T-helper 1 cell treated with Interleukin-12 subunit alpha and Interleukin-12 subunit beta and Interleukin-4 antibody, amounts not matched to agents 30 ng/mL and 1 ng/mL, for 36 hours (primary cell): ENCODE measurements at places on chromosomes 3 and 15. TPM values are rescaled to one million over a fixed set of nuclear protein-coding genes. Genes with fewer than 3 reads are reported as not detected.

The WDR6 gene
- 148 and 151 TPM in 2 replicates for total RNA-seq

The CHST2 gene
- 6.0 and 6.7 TPM in 2 replicates for total RNA-seq

The GANC gene
- total RNA-seq, result 24.3 and 25.4 TPM in 2 replicates

The PTPRG gene
- 2.1 and 2.5 TPM in 2 replicates for total RNA-seq

The OR5K2 gene
- not detected in 2 replicates for total RNA-seq

The RTP3 gene
- not detected in 2 replicates for total RNA-seq

The MUC13 gene
- total RNA-seq, result not detected in 2 replicates

The NCBP2 gene
- 61.3 and 70.2 TPM in 2 replicates for total RNA-seq

The PLIN1 gene
- total RNA-seq, result not detected in 2 replicates

The SAMMSON gene
- not detected in 2 replicates for total RNA-seq

The PP2D1 gene
- total RNA-seq, result not detected in 2 replicates

The ADIPOQ gene
- not detected in 2 replicates for total RNA-seq

The CCK gene
- not detected in 2 replicates for total RNA-seq

The C3orf52 gene
- total RNA-seq, result 10.1 and 11.0 TPM in 2 replicates

The CACNA2D3 gene
- total RNA-seq, result not detected in 2 replicates

The SLC12A1 gene
- not detected in 2 replicates for total RNA-seq

The ELL3 gene
- 0.34 and 1.6 TPM in 2 replicates for total RNA-seq

The IL17RE gene
- 2.4 and 2.5 TPM in 2 replicates for total RNA-seq

The SLC38A3 gene
- not detected in 2 replicates for total RNA-seq

The NECTIN3 gene
- 6.0 and 6.2 TPM in 2 replicates for total RNA-seq

The RTP4 gene
- 21.3 and 21.6 TPM in 2 replicates for total RNA-seq

The HIGD2B gene
- 0.20 TPM in 2 replicates for total RNA-seq

The RBM5 gene
- 214 and 218 TPM in 2 replicates for total RNA-seq
